ENCODE measurements at places on chromosomes 2 and 18.

- no peak for DNase-seq
Observed at GRCh38 chr2:6913415-6914157, 3.6 kb upstream of the RNF144A start.

GRCh38 chr2:215755641-215756345 lies 257.6 kb downstream of the MREG start:
- no peak for DNase-seq

GRCh38 chr18:68436485-68436884 lies 278.4 kb downstream of the TMX3 start:
- DNase-seq: no peak

DNA sequence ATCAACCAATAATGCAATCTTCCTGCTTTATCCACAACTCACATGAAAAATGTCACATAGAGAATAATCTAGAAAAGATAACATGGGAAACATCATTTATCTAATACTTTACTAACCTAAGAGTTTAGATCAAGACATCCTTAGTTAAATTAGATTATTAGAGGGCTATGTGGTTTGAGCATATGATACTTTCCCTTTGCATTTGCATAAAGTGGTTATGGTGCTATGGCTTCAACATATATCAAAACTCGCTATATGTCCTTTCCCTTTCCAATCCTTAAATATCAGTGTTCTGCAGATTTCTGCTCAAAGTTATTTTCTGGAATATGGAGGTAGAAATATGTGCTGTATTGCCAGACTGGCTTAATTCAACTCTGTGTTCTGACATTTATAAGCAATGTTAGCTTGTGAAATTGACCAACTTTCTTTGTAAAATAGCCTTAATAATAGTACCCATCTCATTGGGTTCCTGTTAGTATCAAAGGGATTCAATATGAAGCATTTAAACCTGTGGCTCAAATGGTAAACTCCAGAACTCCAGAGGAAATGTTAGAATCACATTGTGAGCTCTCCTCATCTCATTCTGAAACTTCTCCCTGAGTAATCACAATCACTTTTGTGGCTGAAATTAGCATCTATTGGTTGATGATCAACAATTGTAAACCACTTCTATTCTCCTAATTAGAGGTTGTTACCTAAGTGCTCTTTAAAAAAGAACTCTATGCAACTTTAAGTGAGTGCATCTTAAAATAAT lies 1089.9 kb upstream of the SLC39A10 start:
- no peak for DNase-seq

- DNase-seq: no peak
Observed at GRCh38 chr2:168703926-168704325, 98.5 kb upstream of the NOSTRIN start.

- no peak for DNase-seq
Observed at GRCh38 chr18:46756559-46757201, at the start of gene ST8SIA5. TSS of gene ST8SIA5 (minus strand) at chr18:46757053. CDS start at chr18:46756508, 545 bp downstream.

DNA sequence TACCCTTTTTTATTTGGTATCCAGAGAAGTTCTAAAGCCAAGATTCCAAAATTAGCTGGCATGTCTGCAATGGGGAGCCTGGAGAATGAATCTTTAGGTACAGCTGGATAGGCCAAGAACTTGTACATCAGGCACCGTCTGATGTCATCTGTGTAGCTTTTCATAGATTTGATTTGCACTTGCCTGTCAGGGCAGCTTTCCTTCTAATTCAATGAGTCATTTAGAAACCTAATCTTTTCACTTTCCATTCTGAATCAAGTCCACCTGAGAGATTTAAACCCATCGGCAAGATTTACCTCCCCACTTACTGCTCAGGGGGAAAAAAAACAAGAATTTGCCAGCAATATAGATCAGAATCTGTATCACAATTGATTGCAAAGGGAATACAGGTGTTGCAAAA lies 60.9 kb upstream of the ACAA2 start:
- DNase-seq: no peak

DNA sequence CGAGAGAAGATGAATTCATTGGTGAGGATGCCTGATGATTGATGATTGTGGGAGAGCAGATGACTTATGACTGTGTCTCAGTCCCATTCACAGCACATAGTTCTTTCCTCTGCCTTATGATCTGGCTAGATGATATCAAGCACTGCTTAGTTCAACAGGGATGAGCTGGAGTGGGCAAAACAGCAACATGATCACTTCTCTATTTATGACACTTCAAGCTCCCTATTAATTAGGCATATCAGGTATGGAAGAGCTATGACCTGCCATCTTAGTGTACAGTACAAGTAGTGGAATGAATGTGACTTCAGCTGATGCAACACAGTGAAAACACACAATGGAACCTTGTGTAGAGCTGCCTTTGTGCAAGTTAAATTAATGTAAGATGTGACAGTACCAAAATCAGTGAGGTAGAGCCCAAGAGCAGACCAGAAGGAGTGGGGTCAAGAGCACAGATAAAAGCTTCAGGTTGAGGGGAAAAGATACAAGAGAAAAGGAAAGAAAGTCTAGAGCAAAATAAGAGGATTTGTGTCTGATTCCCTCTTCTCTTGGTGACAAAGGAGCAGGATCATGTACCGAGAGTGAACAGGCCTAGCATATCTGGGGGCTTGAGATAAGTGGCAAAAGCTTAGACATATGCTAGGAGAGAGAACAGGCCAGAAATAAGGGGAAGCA lies 93.0 kb upstream of the MYO3B start:
- no peak for DNase-seq

GRCh38 chr2:174195253-174195652 lies 53.1 kb downstream of the OLA1 start:
- no peak for DNase-seq

GRCh38 chr18:25467226-25467987 lies 115.4 kb upstream of the ZNF521 start:
- no peak for DNase-seq

- DNase-seq: no peak
Observed at GRCh38 chr18:77980275-77980674, 730.6 kb downstream of the GALR1 start.

All from activated CD4-positive, alpha-beta T cell treated with anti-CD3 and anti-CD28 coated beads for 1 hour (primary cell).